ENCODE measurements at places on chromosomes 11 and 22.
A peak's percentile ranks its signal among the peaks of the same experiment; 100 is the strongest.

DNA sequence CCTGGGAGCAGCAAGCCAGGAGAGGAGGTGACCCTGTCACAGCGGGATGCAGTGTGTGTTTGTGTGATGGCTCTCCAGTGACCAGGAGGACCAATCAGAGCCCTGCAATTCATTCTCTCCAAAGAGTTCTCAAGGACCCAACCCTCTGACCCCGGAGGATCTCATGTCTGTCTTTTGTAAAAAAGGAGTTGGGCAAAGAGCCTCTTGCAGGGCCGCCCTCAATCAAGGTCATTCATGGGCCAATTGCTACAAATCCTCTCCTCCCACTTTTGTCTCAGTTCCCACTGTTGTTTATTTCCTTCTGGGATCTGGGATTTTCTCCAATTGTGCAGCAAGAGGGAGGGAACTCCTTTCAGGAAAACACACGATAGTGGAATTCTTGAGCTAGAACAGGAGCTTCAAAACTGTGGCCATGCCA lies 4.0 kb downstream of the TECTA start:
- DNase-seq, result no peak

DNA sequence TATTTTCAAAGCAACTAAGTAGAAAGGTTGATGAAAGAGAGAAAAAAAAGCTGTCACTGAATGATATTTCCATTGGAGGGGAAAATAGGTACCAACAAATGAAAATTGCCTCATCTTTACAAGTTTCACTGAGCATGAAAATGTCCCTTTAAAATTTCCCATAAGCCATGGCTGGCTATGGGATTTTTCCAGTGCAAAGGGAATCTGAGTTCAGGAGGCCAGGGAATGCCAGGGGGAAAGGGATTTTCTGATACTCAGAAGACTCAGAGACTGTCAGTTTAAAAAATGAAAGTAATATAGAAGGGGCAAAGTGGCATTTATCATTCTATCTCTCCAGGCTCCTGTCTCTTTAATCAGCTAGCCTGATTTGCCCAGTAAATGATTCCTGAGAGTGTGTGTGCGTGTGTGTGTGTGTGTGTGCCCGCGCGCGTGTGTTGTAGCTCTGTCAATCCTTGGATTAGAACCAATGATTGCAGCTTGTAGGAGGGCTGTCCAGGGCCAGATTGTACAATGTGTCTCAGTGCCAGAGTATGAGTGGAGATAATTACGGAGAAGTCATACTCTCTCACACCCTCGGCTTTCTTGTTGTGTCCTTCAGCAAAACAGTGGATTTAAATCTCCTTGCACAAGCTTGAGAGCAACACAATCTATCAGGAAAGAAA lies at the start of gene NTM:
NTM (plus strand) TSS at position 526 of the 662 bp plus-strand sequence.
- DNase-seq, result no peak

- no peak for DNase-seq
Measured at GRCh38 chr11:11827272-11827671, 14.5 kb upstream of the USP47 start.

- no peak for DNase-seq
Measured at GRCh38 chr11:69348414-69349235, 54.7 kb downstream of the MYEOV start.

- DNase-seq, result no peak
Measured at GRCh38 chr11:128925250-128925600, 17.4 kb downstream of the TP53AIP1 start.

DNA sequence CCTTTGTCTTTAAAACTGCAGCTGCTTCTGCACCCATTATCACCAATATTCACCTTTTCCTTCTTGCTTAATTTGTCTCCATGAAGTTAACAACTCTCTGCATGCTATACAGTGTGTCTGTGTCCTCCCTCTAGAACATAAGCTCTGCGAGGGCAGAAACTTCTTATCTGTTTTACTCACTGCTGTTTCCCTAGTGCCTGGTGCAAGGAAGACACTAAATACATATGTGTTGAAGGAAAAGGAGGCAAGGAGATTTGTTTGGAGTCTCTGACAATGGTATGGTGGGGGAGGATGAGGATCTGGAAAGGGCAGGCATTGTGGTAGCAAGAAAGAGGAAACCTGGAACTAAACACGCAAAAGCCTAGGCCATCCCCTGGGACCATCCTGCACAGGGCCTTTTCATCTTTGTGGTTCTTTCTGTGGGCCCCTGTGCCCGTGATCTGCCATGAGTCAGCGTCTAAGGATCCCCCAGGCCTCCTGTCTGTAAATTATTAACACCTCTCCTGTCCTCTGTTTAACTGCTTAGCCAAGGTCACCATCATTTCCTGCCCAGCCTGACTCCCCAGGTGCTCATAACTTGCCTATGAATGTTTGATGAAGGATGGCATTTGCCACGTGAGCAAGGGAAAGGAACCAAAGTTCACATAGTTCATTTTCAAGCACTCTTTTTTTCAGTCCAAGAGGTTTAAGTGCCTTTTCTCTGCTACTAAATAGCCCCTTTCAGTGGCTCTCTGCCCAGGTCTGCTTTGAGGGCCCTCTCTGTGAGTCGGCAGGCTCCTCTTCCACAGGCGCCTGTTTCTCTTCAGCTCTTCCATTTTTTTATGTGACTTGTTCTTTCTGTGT lies 131.1 kb downstream of the RASSF10 start:
- no peak for DNase-seq

GRCh38 chr11:86091566-86091965 lies 22.7 kb upstream of the PICALM start:
- no peak for DNase-seq

DNA sequence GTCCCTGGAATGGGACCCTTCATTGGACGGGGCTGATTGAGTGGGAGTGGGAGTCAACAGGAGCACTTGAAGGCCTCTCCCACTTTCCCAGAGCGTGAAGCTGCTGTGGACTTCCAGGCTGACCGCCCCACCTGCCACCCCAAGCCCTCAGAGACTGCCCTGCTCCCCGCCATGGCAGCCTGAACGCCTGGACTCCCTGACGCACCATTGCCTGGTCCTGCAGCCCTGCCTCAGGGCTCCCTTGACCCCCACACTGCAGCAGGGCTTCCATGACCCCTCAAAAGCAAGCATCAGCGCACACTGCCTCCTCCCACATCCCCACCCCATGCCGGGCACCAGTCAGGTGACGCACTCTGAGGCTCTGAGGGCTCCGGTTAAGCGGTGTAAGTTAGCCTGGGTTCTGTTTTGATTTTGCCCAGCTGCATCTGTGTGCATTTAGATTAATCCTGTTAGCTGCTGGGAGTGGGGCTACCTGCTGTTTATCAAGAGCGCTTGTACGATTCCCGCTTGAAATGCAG lies 39.4 kb downstream of the TRIM29 start:
- DNase-seq, result no peak

GRCh38 chr22:34760276-34761008 lies 305.5 kb upstream of the ISX start:
- no peak for DNase-seq

- DNase-seq, result no peak
Measured at GRCh38 chr11:69613594-69613993, 27.4 kb upstream of the CCND1 start.

DNA sequence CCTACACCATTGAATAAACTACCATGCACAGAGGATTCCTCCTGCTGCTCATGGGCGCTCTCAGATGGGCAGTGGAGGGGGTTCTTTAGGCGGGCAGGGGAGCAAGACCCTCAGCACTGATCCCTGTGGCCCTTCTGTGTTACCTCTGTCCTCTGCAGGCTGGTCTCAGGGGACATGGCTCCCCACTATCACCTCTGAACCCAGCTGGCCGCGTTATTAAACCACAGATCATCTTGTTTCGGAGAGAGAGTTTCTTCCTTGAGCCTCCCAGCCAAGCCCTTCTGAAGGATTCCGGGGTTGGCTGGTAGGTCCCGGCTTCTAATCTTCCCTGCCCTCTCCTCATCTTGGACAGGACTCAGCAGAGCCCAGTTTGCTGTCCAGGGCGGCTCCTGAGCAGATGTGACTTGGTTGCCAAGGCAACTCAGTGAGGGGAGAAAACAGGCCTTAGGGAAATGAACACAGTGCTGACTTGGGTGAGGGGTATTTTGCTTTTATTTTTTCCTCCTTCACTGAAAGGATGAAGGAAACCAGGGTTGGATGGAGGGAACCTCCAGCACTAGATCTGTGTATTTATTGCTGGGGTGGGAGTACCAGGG lies 13.3 kb downstream of the APOL3 start:
- no peak for DNase-seq

- no peak for DNase-seq
Measured at GRCh38 chr11:19368726-19369375, 128.1 kb upstream of the E2F8 start.

GRCh38 chr11:65425971-65426838 lies 3.6 kb downstream of the NEAT1 start:
- DNase-seq, result no peak

DNA sequence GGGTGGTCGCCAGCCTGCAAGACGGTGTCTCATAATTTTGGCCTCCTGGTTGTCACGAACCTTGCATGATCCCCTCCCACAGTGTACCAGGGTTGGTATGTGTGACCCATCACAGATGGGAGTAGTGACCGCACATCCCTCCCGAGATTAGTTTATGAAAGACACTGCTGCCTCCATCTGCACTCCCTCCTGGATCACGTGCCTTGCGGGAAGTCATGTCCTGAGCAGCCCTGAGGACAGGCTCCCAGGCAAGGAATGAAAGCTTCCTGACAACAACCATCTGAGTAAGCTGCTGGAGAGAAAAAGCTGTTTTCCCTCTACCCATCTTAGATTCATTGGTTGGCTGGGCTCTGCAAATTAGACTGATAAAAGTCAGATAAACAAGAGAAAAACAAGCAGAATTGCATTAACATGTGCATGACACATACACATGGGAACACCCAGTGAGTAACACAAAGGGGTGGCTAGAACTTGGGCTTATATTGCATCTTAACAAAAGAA lies 14.4 kb upstream of the PAMR1 start:
- no peak for DNase-seq

DNA sequence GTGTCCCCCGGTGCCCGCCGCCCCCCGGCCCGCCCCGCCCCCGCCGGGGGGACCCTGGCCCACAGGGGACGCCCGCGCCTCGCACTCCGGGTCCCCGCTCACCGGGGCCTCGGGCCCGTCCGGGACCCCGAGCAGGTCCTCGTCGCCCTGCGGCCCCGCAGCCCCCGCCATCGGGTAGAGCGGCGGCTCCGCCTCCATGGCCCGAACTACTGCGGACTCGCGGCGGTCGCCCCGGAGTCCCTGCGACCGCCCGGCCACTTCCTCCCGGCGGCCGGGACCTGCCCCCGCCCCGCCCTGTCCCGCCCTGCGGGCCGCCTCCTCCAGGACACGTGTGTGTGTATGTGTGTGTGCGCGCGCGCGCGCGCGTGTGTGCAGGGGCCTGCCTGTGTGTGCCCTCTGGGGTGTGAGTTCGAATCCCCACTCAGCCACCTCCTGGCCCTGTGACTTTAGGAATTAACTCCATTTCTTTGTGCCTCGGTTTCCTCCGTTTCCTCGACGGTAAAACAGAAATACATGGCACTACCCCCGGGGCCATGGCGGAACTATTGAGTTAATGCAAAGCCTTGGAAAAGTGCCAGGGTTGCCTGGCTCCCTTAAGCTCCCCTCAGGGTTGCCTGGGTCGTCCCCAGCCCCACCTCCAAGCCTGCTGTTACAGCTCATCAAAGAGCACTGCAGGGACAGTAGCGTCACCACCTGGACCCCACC lies at the start of gene UNC93B1:
UNC93B1 (minus strand) TSS at position 252 of the 705 bp plus-strand sequence; CDS start at position 198, 54 bp downstream.
- peak; percentile 60 for DNase-seq

All from stimulated activated CD4-positive, alpha-beta T cell treated with anti-CD3 and anti-CD28 coated beads, Interleukin-1b, Interleukin-23, amount 100 ng/mL, for 1 hour (primary cell).